Suprapubic skin (tissue), 4 donors: ENCODE measurements at places on chromosomes 7 and 10.

DNA sequence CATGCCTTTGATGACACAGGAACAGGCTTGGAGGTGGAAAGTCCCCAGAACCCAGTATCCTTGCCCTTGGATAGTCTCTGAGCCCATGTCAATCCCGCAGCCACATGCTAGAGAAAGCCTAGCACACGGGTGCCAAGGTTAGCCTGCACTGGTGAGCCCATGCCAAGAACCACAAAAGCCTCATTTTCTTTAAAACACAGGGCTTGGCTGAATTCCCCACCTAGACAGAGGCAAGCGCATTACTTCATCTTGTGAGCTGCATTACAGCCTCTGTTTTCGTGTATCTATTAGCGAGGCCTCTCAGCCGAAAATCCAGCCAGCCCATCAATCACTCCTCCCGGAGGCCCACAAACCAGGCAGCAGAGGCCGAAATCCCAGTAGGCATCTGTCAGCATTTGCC lies 314.9 kb upstream of the AUTS2 start:
- H3K4me3 ChIP-seq: no peak overlapping the region
- H3K27ac ChIP-seq: no peak overlapping the region
- no peaks in the 10 kb centered on the region for H3K36me3 ChIP-seq
- DNase-seq: peak; percentile 31
- H3K4me1 ChIP-seq: peaks cover 9% of the 10 kb centered on the region

DNA sequence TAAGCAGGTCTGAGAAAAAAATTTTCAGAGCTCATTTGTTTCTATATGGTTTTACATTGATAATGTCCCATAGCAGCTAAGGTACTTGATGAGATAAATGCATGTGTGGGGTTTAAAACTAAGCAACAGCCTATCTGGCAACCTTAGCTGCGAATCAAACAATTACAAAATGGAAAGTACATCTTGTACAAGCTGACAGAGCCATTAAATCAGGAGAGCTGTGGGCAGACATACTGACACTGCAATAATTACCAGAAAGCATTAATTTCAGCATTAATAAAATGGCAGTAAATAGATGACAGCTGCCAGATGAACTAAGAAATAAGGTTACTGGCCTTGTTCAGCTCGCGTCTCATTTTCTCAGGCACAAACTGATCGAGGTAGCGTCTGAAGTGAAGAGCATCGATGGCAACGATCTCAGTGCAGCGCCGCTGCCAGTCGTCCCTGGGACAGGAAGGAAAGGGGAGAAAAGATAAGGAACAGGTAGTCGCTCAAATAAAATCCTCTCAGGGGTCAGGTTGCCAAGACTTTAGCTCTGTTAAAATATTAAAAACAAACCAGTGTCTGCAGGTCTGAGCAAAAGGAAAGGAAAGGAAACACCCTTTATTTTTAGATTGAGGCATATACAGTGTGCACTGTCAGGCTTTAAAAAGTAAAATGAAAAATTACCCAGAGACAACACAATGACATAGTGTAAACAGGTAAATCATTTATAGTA lies 79.7 kb upstream of the OGDHL start:
- no peak overlapping the region for H3K27ac ChIP-seq
- no peak overlapping the region for H3K4me3 ChIP-seq
- H3K36me3 ChIP-seq: peaks cover 53% of the 10 kb centered on the region
- no peak for DNase-seq
- H3K27me3 ChIP-seq: no peaks in the 10 kb centered on the region

DNA sequence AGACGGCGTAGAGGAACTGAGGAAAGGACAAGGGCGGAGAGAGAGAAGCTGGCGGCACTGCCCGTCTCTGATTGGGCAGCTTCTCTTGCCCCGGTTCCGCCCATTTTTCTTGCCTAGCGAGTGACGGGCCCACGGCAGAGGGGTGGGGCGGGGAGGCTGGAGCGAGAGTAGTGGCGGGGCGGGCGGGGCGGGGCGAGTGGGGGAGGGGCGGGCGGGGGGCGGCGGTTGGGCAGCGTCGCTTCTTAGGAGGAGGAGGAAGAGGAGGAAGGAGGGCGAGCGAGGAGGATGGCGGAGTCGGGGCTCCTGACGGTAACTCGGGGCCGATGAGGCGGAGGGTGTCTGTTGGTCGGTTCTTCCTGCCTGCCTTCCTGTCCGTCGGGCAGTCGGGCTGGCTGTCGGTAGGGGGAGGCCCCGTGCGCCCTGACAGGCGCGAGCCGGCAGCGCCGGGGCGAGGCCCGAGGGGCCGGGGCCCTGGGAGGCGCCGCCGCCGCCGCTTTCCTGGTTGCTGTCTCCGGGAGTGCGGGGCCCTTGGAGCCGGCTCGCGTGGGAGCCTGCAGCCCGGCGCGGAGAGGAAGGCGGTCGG lies at the start of gene SHOC2:
SHOC2 (plus strand) TSS at position 256 of the 583 bp plus-strand sequence. CDS start 44,755 bp downstream, outside the sequence.
- peaks cover 39% of the 10 kb centered on the region for H3K4me1 ChIP-seq
- peak within 1 kb of the TSS; percentile 99 for H3K27ac ChIP-seq
- peak within 1 kb of the TSS; percentile 86 for H3K4me3 ChIP-seq
- peak; percentile 100 for DNase-seq
- H3K36me3 ChIP-seq: no peaks in the 10 kb centered on the region

DNA sequence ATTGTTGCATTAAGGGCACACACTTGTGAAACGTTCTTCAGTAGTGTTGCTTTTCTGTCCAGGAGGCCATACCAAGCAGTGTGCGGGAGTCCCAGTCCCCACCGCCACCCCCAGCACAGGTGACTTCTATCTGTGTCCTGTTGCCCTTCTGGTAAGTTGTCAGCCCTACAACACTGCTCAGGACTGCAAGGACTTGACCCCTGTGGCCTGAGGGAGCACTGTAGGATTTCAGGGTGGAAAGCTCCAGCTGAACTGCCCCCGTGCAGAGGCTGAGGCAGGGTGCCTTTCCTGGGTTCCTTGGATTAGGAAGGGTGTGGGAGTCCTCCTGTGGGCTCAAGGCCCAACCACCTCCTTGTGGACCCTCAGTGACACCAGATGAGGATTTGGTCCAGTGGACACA lies 26.8 kb upstream of the ZNF488 start:
- H3K36me3 ChIP-seq: no peaks in the 10 kb centered on the region
- peaks cover 18% of the 10 kb centered on the region for H3K4me1 ChIP-seq
- H3K27me3 ChIP-seq: no peaks in the 10 kb centered on the region
- H3K27ac ChIP-seq: no peak overlapping the region

GRCh38 chr10:110368002-110368401 lies 63.3 kb upstream of the SMNDC1 start:
- peaks cover 13% of the 10 kb centered on the region for H3K4me1 ChIP-seq
- no peaks in the 10 kb centered on the region for H3K27me3 ChIP-seq
- H3K4me3 ChIP-seq: no peak overlapping the region
- H3K36me3 ChIP-seq: no peaks in the 10 kb centered on the region
- DNase-seq: no peak

- DNase-seq: no peak
- peaks cover 57% of the 10 kb centered on the region for H3K4me1 ChIP-seq
- H3K4me3 ChIP-seq: no peak overlapping the region
- H3K27me3 ChIP-seq: no peaks in the 10 kb centered on the region
These were observed 129.6 kb downstream of the NEURL1 start for GRCh38 chr10:103622935-103623574.

GRCh38 chr10:24000271-24000813 lies 208.6 kb upstream of the KIAA1217 start:
- H3K4me1 ChIP-seq: no peaks in the 10 kb centered on the region
- H3K27me3 ChIP-seq: no peaks in the 10 kb centered on the region
- no peak overlapping the region for H3K27ac ChIP-seq
- no peaks in the 10 kb centered on the region for H3K36me3 ChIP-seq
- DNase-seq: no peak

- peak; percentile 84 for DNase-seq
- H3K27ac ChIP-seq: peak overlapping the region; percentile 72
- peaks cover 29% of the 10 kb centered on the region for H3K27me3 ChIP-seq
These were observed 4.6 kb downstream of the BMI1 start for GRCh38 chr10:22325272-22326144.

DNA sequence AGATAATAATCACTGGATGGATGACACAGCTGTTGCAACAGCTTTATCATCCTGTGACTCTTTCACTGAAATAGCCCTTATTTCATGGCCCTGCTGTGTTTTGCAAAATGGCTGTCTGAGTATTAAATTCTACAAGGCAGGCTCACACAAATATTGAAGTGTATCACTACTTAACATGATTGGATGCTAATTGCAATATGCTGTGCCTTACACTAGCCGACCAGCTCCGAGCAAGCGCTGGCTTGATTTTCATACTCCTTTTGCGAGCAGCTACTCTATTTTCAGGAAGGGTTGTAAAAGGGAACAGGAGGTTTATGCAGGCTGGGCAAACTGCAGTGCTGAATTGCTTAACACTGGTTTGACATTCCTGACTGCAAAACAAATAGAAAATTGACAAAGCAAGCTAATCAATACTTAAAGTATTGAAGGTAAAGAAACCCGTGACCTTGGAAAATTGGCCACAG lies 121.6 kb downstream of the CACNB2 start:
- peaks cover 2% of the 10 kb centered on the region for H3K4me1 ChIP-seq
- no peak for DNase-seq
- H3K27ac ChIP-seq: no peak overlapping the region
- no peak overlapping the region for H3K4me3 ChIP-seq
- H3K27me3 ChIP-seq: no peaks in the 10 kb centered on the region

- no peaks in the 10 kb centered on the region for H3K36me3 ChIP-seq
- no peak overlapping the region for H3K27ac ChIP-seq
These were observed 345.7 kb downstream of the PTPRN2 start for GRCh38 chr7:158241919-158242318.

GRCh38 chr7:19713676-19714075 lies 4.8 kb upstream of the POLR1F start:
- H3K27me3 ChIP-seq: no peaks in the 10 kb centered on the region
- H3K4me3 ChIP-seq: no peak overlapping the region
- no peak overlapping the region for H3K27ac ChIP-seq
- no peak for DNase-seq
- no peaks in the 10 kb centered on the region for H3K36me3 ChIP-seq

GRCh38 chr10:29005988-29006387 lies 282.9 kb upstream of the LYZL1 start:
- no peaks in the 10 kb centered on the region for H3K4me1 ChIP-seq
- H3K27ac ChIP-seq: no peak overlapping the region
- H3K36me3 ChIP-seq: no peaks in the 10 kb centered on the region
- H3K27me3 ChIP-seq: no peaks in the 10 kb centered on the region
- no peak for DNase-seq

- no peaks in the 10 kb centered on the region for H3K4me1 ChIP-seq
- H3K4me3 ChIP-seq: no peak overlapping the region
- H3K27me3 ChIP-seq: no peaks in the 10 kb centered on the region
These were observed 72.4 kb downstream of the CTTNBP2 start for GRCh38 chr7:117800841-117801240.

DNA sequence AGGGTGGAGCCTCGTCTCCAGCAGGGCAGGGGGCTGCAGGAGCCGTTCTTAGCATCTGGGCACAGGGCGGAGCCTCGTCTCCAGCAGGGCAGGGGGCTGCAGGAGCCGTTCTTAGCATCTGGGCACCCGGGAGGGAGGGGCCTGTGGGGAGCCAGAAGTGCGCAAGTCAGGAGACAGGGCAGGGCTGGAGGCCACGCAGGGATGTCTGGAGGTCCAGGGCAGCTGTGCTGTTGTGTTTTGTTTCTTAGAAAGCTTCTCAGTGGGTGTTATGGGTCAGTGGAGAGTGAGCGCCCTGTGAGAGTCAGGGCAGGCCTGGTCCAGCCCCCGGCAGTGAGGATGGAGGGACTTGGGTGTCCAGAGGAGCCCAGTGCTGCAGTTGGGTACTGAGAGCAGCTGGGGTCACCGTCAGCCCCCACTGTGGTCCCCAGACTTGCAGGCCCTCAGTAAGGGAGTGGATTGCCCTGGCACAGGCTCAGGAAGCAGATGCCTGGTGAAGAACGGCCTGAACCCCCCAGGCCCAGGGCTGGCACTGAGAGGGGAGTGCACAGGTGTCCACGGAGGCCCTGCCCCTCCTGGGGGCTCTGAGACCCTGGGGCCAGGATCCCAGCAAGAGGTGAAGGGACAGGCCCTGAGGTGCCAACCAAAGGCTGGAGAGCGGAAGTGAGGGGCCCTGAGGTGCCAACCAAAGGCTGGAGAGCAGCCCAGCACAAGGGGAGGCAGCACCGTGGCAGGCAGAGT lies 29.8 kb downstream of the FAM20C start:
- H3K4me3 ChIP-seq: no peak overlapping the region
- H3K4me1 ChIP-seq: peaks cover 13% of the 10 kb centered on the region
- DNase-seq: no peak
- H3K36me3 ChIP-seq: peaks cover 8% of the 10 kb centered on the region

DNA sequence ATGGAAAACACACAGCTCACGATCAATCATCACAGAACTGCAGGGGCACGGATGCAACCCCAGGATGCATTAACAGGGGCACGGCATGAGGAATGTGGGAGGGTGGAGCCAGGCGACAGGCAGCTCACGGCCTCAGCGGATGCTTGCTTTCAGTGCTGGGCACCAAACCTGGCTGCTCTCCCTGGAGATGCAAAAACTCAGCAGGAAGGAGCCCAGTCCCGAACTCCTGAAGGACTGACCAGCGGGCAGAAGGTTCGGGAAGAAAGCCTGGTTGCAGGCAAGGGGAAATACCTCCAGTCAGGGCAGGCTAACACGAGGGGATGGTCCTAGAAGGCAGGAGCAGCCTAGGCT lies 66.8 kb downstream of the CHST15 start:
- no peak overlapping the region for H3K27ac ChIP-seq
- peaks cover 2% of the 10 kb centered on the region for H3K4me1 ChIP-seq
- H3K4me3 ChIP-seq: no peak overlapping the region

- H3K27ac ChIP-seq: no peak overlapping the region
- H3K4me1 ChIP-seq: no peaks in the 10 kb centered on the region
- H3K4me3 ChIP-seq: no peak overlapping the region
- no peaks in the 10 kb centered on the region for H3K27me3 ChIP-seq
- DNase-seq: no peak
These were observed 323.0 kb upstream of the AOAH start for GRCh38 chr7:37047260-37047659.

- peak overlapping the region; percentile 72 for H3K27ac ChIP-seq
- H3K4me3 ChIP-seq: no peak overlapping the region
- DNase-seq: no peak
- no peaks in the 10 kb centered on the region for H3K36me3 ChIP-seq
- H3K4me1 ChIP-seq: peaks cover 6% of the 10 kb centered on the region
These were observed 22.9 kb downstream of the GSAP start for GRCh38 chr7:77393261-77393660.

DNA sequence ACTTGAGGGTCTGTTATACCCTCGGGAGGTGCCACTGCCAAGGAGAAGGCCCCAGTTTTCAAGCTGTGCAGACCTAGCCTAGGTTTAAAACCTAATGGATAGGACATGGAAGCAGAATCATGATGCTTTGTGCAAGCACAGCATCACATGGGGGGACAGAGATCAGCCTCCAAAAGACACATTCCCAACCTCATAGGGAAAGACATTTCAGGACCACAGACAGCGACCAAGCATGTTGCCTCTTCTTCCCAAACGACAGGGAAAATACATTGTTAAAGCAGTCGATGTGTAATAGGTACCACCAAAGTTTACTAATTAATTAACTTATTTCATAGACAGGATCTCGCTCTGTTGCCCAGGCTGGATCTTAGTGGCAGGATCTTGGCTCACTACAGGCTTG lies 573.9 kb downstream of the TCERG1L start:
- no peaks in the 10 kb centered on the region for H3K4me1 ChIP-seq
- H3K27me3 ChIP-seq: peaks cover 4% of the 10 kb centered on the region
- no peak overlapping the region for H3K4me3 ChIP-seq
- H3K27ac ChIP-seq: no peak overlapping the region
